Suprapubic skin (tissue), 4 donors: ENCODE measurements at places on chromosomes 13 and 19.

DNA sequence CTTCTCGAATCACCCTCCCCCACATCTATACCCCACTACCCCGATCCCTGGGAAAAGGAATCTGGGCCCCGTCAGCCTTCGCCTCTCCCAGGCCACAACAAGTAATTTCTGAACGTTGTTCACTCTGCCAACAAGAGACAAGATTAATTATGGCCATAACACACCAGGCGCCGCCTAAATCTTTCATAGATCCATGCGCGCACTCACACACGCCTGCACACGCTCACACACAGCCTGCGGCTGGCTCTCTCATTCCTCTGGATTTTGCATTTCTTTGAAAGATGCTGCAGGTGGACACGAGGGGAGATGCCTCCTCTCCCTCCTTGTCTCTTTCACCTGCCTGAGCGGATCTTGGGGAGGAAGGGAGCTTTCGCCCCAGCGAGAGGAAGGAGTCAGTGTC lies 17.1 kb downstream of the ZNRF4 start:
- H3K27ac ChIP-seq = peak overlapping the region; percentile 42
- peaks cover 8% of the 10 kb centered on the region for H3K27me3 ChIP-seq
- no peaks in the 10 kb centered on the region for H3K36me3 ChIP-seq
- no peak overlapping the region for H3K4me3 ChIP-seq
- peaks cover 18% of the 10 kb centered on the region for H3K4me1 ChIP-seq

- peak overlapping the region; percentile 59 for H3K4me3 ChIP-seq
- peak overlapping the region; percentile 84 for H3K27ac ChIP-seq
- DNase-seq = no peak
- peaks cover 21% of the 10 kb centered on the region for H3K36me3 ChIP-seq
Observed at GRCh38 chr19:57803594-57804325, 11.0 kb downstream of the ZNF552 start.

GRCh38 chr19:42052241-42052863 lies 17.7 kb downstream of the GRIK5 start:
- H3K4me3 ChIP-seq = no peak overlapping the region
- H3K27ac ChIP-seq = peak overlapping the region; percentile 71
- no peak for DNase-seq
- H3K36me3 ChIP-seq = no peaks in the 10 kb centered on the region
- H3K27me3 ChIP-seq = peaks cover 4% of the 10 kb centered on the region

DNA sequence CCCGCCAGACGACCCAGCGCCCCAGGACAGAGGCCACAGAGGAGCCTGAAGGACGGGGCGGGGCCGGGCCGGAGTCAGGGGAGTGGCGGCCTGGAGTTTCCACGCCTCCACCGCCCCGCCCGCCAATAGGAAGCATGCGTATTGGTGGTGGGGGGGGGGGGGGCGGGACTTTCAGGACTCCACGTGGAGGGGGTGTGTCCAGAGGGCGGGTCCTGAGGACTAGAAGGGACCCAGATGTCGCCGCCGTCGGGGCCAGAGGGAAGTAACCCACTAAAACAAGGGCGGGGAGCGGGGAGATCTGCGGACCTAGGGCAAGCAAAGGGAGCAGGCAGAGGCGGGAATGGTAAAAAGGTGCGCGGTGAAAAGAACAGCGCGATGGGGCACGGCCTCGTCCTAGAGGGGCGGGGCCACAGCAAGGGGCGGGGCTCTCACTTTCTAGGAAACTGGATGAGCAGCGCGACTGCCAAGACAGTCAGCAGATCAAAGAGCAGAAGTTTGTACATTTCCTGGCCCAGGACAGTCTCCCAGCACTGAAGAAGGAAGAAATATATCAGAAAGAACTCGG lies 2.8 kb upstream of the LENG1 start:
- no peaks in the 10 kb centered on the region for H3K27me3 ChIP-seq
- DNase-seq = peak; percentile 95
- peaks cover 51% of the 10 kb centered on the region for H3K4me1 ChIP-seq
- H3K27ac ChIP-seq = no peak overlapping the region
- H3K36me3 ChIP-seq = peaks cover 3% of the 10 kb centered on the region

- no peaks in the 10 kb centered on the region for H3K36me3 ChIP-seq
- no peak overlapping the region for H3K4me3 ChIP-seq
- H3K27me3 ChIP-seq = no peaks in the 10 kb centered on the region
- H3K27ac ChIP-seq = no peak overlapping the region
Observed at GRCh38 chr13:41916173-41916954, 44.5 kb downstream of the VWA8 start.

DNA sequence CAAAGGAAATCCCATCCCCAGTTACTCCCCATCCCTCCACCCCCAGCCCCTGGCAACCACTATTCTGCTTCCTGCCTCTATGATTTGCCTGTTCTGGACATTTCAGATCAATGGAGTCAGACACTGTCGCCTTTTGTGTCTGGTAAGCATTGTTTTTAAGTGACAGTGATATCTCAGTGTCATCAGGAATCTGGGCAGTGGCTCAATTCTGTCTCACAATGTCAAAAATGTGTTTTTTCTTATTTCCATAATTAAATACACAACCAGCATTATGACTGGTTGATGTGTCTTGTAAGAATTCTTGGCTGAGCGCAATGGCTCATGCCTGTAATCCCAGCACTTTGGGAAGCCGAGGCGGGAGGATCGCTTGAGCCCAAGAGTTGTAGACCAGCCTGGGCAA lies 20.2 kb upstream of the PGLS start:
- H3K27ac ChIP-seq = no peak overlapping the region
- H3K27me3 ChIP-seq = no peaks in the 10 kb centered on the region
- no peak overlapping the region for H3K4me3 ChIP-seq
- no peak for DNase-seq
- peaks cover 37% of the 10 kb centered on the region for H3K4me1 ChIP-seq

DNA sequence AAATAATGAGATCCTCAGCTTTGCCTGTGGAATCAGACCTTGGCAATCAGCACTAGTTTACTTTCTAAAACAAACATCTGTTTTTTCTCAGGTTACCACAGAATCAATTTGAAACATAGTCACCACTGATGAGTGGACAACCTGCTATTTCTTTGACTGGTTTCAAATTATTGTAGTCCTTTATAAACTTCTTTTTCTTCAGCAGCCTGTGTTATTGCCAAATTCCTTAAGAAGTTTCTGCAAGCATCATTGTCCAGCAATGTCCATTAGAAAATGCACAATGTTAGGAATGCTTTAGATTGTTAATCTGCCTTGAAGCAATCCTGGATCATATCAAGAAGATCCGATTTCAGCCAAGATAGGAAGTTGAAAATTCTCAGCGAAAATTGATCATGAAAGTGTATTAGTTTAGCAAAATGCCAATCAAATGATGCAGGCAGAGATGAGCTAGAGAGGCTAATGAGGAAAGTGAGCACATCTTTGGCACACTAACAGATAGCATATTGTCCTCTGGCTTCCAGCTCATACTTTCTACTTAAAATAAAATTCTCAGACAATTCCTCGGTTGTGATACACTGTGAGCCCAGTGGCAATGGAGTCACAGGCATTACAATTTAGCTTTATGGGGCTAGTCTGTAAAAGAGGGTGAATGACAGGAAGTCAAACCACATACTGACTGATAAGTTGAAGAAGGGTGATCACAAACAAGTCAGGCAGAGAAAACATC lies 270.6 kb downstream of the SLITRK6 start:
- H3K4me1 ChIP-seq = no peaks in the 10 kb centered on the region
- no peak overlapping the region for H3K27ac ChIP-seq
- DNase-seq = no peak
- H3K27me3 ChIP-seq = no peaks in the 10 kb centered on the region

- H3K4me1 ChIP-seq = peaks cover 74% of the 10 kb centered on the region
- no peak for DNase-seq
- H3K36me3 ChIP-seq = no peaks in the 10 kb centered on the region
Observed at GRCh38 chr13:97273341-97273831, 51.3 kb downstream of the MBNL2 start.

- H3K4me1 ChIP-seq = peaks cover 10% of the 10 kb centered on the region
- H3K27me3 ChIP-seq = no peaks in the 10 kb centered on the region
Observed at GRCh38 chr19:9078651-9079050, 8.2 kb upstream of the OR1M1 start.

GRCh38 chr19:52679598-52679997 lies 41.4 kb upstream of the ZNF83 start:
- no peak overlapping the region for H3K4me3 ChIP-seq
- no peaks in the 10 kb centered on the region for H3K27me3 ChIP-seq
- no peak for DNase-seq
- H3K36me3 ChIP-seq = peaks cover 8% of the 10 kb centered on the region
- H3K27ac ChIP-seq = no peak overlapping the region

- no peaks in the 10 kb centered on the region for H3K36me3 ChIP-seq
- no peaks in the 10 kb centered on the region for H3K27me3 ChIP-seq
- H3K27ac ChIP-seq = no peak overlapping the region
- H3K4me3 ChIP-seq = no peak overlapping the region
- no peaks in the 10 kb centered on the region for H3K4me1 ChIP-seq
- DNase-seq = no peak
Observed at GRCh38 chr13:64900039-64900438, 2330.1 kb downstream of the PCDH9 start.

DNA sequence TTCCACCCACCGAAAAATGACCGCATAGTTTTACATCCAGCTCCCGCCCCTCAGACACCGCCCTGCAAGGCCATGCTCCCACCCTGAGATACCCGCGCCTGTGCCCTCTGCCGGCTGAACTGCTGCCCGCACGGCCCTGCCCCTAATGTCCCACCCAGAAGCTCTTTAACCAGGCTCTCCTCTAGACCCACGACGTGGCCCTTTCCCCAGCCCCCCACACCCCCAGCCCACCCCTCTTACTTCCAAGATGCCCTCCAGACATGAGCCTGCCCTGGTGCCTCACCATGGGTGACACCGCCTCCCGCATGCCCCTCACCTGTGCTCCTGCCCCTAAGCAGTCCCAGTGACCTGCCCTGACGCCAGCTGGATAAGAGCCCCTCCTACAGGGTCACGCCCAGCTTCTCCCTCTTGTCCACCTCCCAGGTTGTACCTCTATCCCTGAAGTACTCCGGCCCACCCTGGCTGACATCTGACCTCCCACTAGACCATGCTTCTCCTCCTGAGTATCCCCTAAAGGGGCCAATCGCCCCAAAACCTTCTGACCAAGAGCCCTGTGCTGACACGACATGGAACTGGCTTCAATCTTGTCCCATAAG lies 51.2 kb downstream of the COLGALT1 start:
- peak overlapping the region; percentile 43 for H3K4me3 ChIP-seq
- H3K27ac ChIP-seq = no peak overlapping the region
- peaks cover 28% of the 10 kb centered on the region for H3K27me3 ChIP-seq
- peaks cover 14% of the 10 kb centered on the region for H3K4me1 ChIP-seq
- no peak for DNase-seq
- no peaks in the 10 kb centered on the region for H3K36me3 ChIP-seq

DNA sequence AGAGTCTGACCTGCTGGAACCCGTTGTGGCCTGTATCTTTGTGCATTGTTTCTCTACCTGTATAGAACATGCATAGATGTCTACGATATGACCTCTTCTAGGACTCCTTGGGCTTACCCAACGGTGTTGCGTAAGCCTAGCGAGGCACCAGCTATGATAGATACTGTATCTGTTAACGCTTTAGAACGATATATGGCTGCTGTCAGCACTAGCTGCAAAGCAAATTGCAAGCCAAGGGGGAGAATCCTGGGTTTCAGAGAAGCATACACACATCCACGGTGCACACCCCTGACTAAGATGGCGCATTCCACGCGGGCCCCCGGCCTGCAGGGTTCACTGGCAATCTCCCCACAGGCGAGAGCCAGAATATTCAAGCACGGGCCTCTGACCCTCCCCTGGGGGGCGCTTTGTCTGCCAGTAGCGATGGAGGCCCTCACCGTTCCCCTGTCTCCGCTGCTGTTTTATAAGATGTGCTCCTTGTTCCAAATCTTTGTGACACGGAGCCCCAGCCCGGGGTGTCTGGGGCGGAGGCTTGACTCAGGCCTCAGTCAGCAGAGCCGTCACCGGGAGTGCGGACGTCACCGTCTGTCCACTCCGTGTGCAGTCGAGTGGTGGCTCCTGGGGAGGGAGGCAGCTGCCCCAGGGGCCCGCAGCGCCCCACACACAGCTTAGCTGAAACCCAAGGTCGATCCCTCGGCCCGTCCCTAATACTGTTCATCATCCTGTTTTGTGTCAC lies 12.9 kb upstream of the RPS15 start:
- no peak for DNase-seq
- peaks cover 29% of the 10 kb centered on the region for H3K4me1 ChIP-seq
- peaks cover 83% of the 10 kb centered on the region for H3K36me3 ChIP-seq
- no peaks in the 10 kb centered on the region for H3K27me3 ChIP-seq
- H3K4me3 ChIP-seq = no peak overlapping the region

DNA sequence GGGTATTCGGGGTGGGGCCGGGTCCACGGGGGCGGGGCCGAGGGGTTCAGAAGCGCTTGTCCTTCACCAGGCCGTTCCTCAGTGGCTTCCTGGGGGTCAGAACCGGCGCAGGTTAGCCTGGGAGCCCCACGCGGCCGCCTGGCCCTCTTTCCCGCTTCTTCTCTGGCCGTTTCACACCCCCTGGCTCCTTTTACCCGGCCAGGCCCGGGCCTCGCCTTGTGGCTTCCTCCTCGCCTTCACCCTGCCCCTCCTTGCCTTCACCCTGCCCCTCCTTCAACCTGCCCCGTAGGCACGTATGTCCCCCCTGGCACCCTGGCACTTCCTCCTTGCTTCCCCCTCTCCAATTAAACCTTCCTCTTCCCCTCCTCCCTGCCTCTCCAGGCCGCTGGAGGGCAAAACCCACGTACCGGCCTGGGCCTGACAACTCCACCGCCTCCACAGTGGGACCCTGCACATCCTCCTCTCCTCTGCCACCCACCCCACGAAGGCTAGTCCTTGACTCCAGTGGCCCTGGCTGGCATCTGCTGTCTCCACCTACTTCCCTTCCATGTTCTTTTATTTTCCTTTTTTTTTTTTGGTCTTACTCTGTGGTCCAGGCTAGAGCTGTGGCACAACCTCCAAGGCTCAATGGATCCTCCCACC lies 25.3 kb downstream of the CERS1 start:
- peaks cover 15% of the 10 kb centered on the region for H3K27me3 ChIP-seq
- H3K4me1 ChIP-seq = peaks cover 22% of the 10 kb centered on the region
